Body of pancreas (tissue), 4 donors: ENCODE measurements at places on chromosomes 7 and 10. TPM values are rescaled to one million over a fixed set of nuclear protein-coding genes. Genes with fewer than 3 reads are reported as not detected.

- DNase-seq: no peak
- H3K27ac ChIP-seq: peak overlapping the region; percentile 40
- H3K27me3 ChIP-seq: no peaks in the 10 kb centered on the region
- H3K36me3 ChIP-seq: no peaks in the 10 kb centered on the region
- H3K4me1 ChIP-seq: peaks cover 16% of the 10 kb centered on the region
Observed at GRCh38 chr10:63515002-63515763, 6.0 kb upstream of the REEP3 start.

The BMPER gene
- total RNA-seq: 0.33 TPM

The TMEM178B gene
- 1.0 TPM for total RNA-seq

The ITIH5 gene
- 9.9 TPM for total RNA-seq

The WNT16 gene
- not detected for total RNA-seq

The PDK4 gene
- total RNA-seq: 234 TPM
